Stimulated activated CD8-positive, alpha-beta memory T cell treated with anti-CD3 and anti-CD28 coated beads, Interleukin-2, amount 100 ng/mL, for 48 hours (primary cell): ENCODE measurements at places on chromosomes 12 and 14.
A peak's percentile ranks its signal among the peaks of the same experiment; 100 is the strongest.

DNA sequence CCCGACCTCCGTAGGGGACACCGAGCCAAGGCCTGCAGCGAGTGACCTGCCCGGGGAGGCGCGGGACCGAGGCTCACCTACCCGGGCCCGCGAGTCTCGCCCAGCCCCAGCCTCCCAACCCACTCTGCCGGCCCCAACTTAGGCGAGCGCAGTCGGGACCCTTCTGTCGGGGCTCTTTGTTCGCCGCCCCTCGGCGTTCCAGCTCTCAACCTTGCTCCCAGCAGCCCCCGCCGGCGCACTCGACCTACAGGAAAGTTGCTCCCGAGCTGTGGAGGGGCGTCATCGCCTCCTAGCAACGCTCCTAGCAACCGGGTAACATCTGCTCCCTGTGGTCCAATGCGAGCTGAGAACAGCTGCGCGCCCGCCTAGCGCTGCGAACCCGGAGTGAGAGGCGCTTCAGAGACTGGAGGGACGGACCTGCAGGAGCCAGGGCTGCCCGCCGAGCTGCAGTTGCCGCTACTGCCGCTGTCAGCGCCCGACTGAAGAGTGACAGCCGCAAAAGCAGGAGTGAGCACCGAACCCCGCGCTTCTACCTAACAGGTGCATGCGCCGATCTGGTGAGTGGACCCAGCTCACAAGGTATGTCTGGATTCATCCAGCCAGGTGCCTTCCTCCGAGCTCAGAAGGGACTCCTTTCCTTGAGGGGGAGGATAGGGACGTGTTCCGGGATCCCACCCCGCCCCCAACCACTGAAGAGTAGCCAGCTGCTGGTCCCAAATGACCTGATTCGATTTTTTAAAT lies 355.0 kb downstream of the SNAPC1 start:
- peak; percentile 40 for DNase-seq

DNA sequence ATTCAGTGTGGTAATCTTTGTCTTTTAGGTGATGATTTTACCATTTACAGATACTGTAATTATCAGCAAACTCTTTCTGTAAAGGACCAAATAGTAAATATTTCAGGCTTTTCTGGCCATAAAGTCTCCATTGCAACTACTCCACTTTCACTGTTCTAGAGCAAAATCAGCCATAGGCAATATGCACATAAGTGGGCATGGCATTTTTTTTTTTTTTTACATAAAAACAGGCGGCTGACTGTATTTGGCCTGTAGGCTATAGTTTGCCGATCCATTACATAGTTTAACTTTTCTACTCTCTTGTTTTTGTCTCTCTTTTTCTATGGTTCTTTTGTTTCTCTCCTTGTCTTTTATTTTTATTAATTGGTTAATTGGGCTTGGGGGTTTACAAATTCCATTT lies 39.4 kb downstream of the RPH3A start:
- no peak for DNase-seq

DNA sequence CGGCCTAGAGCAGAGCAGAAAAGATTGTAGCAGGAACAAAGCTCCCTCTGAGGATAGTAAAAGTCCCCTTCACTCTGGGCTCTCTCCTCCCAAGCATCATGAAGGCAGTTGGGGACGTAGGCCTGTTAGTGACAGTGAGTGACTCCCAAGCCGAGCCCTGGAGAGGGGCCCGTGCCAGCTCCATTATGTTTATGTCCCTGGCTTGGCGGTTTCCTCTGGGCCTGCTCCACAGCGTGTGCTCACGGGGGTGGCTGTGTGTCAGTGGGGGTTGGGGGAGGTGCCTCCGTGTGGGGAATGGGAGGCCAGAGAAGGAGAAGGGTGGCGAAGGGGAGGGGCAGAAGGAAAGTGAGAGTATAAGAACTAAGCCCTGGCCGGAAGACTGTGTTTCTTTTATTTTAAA lies 170.0 kb upstream of the VASH1 start:
- no peak for DNase-seq

GRCh38 chr14:103382376-103382775 lies 2.8 kb upstream of the MARK3 start:
- no peak for DNase-seq

DNA sequence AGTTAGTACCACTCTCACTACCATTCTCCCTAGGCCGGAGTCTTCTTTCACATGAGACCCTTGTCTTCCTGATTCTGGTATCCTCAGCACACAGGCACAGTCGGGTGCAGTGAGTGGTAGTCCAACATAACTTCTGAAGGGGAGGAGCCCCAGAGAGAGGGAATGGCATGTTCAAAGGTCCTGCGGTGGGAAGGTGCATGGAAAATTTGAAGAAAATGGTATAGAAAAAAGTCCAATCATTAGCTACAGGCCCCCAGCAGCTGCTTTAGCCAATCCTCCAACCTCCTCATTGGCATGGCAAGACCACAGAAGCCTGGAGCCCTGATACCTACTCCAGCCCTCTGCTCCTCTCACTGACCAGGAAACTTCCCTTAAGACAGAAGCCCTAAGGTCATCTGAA lies 96.6 kb downstream of the ZFP36L1 start:
- DNase-seq, result no peak

DNA sequence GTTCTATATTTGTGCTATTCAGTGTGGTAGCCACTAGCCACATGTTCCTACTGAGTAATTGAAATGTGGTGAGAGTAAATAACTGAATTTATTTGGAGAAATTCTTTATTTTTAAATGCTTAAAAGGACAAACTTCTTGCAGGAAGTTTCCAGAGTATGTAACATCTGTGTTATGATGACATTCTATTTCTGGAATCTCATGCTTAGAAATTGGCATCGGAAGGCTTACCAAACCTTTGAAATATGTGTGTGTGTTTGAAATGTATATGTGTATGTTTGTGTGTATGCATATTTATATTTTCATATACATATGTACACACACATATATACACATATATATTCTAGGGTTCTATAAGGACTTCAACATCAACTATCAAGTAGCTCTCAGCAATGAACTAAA lies 12.4 kb upstream of the WSCD2 start:
- no peak for DNase-seq

GRCh38 chr12:119071176-119071575 lies 89.8 kb downstream of the SRRM4 start:
- no peak for DNase-seq

GRCh38 chr12:8698132-8698851 lies 501 bp downstream of the RIMKLB start:
- DNase-seq, result peak; percentile 27

GRCh38 chr14:64005822-64006221 lies 153.0 kb downstream of the SYNE2 start:
- no peak for DNase-seq

DNA sequence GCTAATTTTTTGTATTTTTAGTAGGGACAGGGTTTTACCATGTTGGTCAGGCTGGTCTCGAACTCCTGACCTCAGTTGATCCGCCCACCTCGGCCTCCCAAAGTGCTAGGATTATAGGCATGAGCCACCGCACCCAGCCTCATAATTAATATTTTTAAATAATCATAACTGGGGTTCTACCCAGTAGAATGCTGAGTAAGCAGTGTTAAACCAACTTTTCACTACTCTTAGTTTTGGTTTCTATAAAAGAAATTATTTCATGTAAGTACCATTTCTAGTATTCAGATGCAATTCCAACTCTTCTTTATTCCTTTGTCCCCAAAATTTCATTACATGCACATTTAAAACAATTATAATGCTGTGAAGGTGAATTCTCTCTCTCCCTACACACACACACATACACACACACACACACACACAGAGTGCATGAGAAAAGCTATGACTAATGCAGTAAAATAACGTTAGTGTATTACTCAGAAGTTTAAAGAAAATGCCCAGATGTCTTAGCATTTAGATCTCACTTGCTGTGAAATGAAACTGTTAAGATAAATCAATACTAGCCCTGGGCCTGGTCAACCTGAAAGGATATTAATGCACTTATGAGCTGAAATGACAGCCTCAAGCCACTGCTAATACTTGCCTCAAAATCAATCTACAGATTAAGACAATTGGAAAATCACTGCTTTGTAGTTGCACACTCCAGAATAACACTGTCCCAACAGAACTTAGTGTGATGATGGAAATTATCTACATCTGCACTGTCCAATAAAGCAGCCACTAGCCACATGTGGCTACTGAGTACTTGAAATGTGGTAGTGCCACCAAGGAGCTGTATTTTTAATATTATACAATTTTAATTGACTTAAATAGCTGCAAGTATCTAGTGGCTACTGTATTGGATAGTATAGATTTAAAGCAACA lies 36.0 kb downstream of the PTPN21 start:
- no peak for DNase-seq

DNA sequence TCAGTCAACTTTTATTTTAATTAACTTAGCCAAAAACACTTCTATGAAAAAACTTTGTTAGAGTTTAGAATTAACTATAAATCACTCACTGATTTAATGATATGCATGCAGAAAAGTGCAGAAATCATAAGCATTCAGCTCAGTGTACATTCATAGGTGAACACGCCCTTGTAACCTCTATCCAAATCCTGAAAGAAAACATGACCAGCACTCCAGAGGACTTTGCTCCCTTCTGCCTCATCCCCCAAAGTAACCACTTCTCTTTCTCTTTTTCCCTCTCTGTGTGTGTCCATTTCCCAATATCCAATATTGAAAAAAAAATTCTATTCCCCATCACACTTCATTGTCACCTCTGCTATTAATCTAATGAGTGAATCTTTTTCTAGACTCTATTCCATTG lies 197.1 kb upstream of the FAR2 start:
- no peak for DNase-seq

DNA sequence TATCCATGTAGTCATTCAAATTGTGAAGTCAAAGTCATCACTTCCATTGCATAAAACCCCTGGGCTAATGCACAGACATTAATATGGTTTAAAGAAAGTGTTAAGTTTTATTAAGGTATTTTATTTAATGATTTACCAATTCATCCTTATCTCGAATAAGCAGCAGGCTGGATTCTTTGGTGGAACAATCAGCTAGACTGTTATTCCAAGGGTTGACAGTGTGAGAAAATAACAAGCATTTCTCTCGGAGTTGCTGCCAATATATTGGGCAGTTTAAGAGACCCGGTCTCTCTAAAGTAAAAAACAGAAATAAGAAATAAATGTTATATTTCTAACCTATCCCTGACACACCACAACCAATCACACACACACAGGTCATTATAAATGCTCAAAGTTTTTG lies 9.4 kb downstream of the KLRB1 start:
- DNase-seq, result no peak

DNA sequence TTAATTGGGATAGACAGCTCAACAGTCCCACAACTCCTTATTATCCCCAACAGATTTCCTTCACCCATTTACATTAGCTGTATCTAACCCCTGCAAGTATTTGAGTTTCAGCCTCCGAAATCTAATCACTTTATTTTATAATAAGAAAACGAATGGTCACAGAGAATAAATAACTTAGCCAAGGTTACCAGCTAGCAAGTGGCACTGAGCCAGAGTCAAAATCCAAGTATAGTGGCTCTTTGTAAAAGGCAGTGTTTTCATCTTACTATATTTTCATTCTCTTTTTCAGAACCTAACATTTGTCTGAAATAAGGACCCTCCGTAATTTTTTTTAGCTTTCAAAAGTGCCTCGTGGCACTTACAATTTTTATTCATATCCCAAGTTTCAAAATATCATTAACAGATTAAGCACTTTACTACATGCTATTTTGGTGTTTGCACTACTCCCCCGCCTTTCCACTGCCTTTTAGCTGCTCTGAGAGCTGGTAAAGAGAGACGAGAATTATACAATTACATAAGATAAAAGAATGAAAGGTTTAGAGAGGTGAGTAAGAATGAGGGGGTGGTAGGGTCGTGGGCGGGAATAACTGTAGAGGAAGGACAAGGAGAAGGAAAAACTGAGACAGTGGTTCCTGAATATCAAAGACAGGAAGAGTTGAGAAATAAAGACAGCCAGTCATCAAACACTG lies 3.7 kb upstream of the USP15 start:
- no peak for DNase-seq

DNA sequence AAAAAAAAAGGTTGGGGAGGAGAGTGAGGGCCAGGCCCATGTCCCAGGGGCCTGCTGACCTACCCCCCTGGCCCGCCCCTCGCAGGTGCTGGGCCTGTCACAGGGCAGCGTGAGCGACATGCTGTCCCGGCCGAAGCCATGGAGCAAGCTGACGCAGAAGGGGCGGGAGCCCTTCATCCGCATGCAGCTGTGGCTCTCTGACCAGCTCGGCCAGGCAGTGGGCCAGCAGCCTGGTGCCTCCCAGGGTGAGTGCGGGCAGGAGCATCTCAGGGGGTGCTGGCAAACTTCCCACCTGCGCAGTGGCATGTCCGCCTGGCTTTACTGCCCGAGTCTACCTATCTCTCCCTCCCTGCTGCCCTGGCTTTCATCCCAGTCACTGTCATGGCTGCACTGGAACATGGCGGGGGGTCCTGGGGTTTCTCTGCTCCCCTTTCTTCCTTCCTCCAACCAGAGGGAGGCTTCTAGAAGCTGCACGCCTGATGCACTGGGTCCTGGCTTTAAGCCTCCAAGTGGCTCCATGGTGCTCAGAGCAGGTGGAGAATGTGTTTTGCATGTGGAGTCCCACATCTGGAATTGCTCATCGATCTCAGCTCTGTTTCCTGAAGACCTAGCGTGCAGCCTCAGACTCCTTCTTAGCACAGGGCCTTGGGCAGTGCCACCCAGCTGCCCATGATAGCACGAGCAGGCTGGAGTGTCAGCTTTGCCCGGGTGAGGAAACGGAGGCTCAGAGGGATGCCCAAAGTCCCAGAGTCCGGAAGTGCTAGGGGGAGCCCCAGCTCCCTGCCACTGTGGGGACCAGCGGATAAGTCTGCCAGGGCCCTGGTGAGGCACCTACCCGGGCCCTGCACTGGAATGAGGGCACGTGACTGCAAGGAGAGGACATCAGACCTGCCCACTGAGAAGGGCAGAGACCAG lies 46.3 kb downstream of the PHETA1 start:
- no peak for DNase-seq
